Mesothelial cell of epicardium (in vitro differentiated cells): ENCODE measurements at places on chromosomes 2 and 18. TPM values are rescaled to one million over a fixed set of nuclear protein-coding genes. Genes with fewer than 3 reads are reported as not detected.

RALBP1 gene
- 43.2 to 44.7 TPM (median 44.1 TPM) in 3 replicates for total RNA-seq

NMUR1 gene
- total RNA-seq = 0.09 to 0.13 TPM in 2 of 3 replicates, not detected in the other

HOXD13 gene
- 0.49 to 0.63 TPM (median 0.56 TPM) in 3 replicates for total RNA-seq

LCT gene
- total RNA-seq = 0.05 TPM in 1 of 3 replicates, not detected in the others

- no peak overlapping the region for H3K27ac ChIP-seq
- H3K4me3 ChIP-seq = no peak overlapping the region
- H3K4me1 ChIP-seq = peaks cover 4% of the 10 kb centered on the region
- DNase-seq = no peak
- H3K36me3 ChIP-seq = no peaks in the 10 kb centered on the region
Measured at GRCh38 chr2:55860832-55861231, 62.8 kb downstream of the EFEMP1 start.

DNA sequence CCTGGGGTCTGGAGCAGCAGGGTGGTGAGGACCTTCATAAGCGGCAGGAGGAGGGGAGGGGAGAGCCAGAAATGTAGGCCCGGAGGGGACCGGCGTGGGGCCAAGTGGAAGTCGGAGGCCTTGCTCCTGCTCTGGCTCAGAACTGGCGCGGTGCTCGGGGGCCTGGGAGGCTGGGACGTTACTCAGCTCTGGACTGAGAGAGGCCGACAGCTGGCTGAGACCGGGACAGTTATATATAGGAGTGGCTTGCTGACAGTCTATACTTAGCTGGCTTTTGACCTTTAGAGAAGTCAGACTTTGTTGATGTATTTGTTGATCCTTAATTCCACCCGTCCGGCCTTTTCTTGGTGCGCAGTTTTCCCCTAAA, 15.7 kb downstream of the IGFBP5 start:
- H3K4me3 ChIP-seq = no peak overlapping the region
- DNase-seq = no peak
- H3K4me1 ChIP-seq = peaks cover 24% of the 10 kb centered on the region
- H3K27ac ChIP-seq = peak overlapping the region; percentile 26

- H3K27ac ChIP-seq = no peak overlapping the region
- no peak for DNase-seq
Measured at GRCh38 chr2:53545604-53546003, 222.0 kb upstream of the CHAC2 start.

- no peaks in the 10 kb centered on the region for H3K36me3 ChIP-seq
- peaks cover 17% of the 10 kb centered on the region for H3K4me1 ChIP-seq
- no peaks in the 10 kb centered on the region for H3K27me3 ChIP-seq
- H3K27ac ChIP-seq = no peak overlapping the region
Measured at GRCh38 chr2:222862909-222863544, 2.2 kb downstream of the ACSL3 start.

DNA sequence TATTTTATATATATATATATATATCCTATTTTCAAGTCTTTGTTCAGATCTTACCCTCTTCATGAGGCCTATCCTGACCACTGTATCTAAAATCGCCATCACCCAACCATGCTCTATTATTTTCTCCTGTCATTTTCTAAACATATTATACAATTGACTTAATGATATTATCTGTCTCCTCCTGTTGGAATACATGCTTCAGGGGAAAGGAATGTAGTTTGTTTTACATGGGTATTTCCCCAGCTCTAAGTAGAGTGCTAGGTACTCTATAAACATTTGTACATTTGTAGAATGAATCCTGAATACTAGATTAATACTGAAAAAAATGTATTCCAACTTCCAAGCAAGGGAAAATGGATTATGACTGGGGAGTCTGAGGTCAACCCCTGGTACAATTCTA, 26.2 kb downstream of the TTC21B start:
- no peak for DNase-seq
- no peaks in the 10 kb centered on the region for H3K27me3 ChIP-seq
- H3K4me1 ChIP-seq = no peaks in the 10 kb centered on the region
- H3K36me3 ChIP-seq = peaks cover 33% of the 10 kb centered on the region
- H3K4me3 ChIP-seq = no peak overlapping the region

- H3K27ac ChIP-seq = no peak overlapping the region
- H3K27me3 ChIP-seq = no peaks in the 10 kb centered on the region
- no peak for DNase-seq
- peaks cover 50% of the 10 kb centered on the region for H3K4me1 ChIP-seq
Measured at GRCh38 chr18:10515456-10515855, 10.4 kb upstream of the NAPG start.

GRCh38 chr2:205715831-205716525, 33.7 kb downstream of the NRP2 start:
- H3K27ac ChIP-seq = peak overlapping the region; percentile 87
- peaks cover 55% of the 10 kb centered on the region for H3K4me1 ChIP-seq
- H3K36me3 ChIP-seq = no peaks in the 10 kb centered on the region
- no peak for DNase-seq
- no peaks in the 10 kb centered on the region for H3K27me3 ChIP-seq

GRCh38 chr2:119402645-119403560, 28.8 kb upstream of the TMEM37 start:
- no peaks in the 10 kb centered on the region for H3K36me3 ChIP-seq
- no peak for DNase-seq
- no peak overlapping the region for H3K4me3 ChIP-seq

GRCh38 chr18:52869349-52869923, 529.4 kb downstream of the DCC start:
- no peaks in the 10 kb centered on the region for H3K4me1 ChIP-seq
- peaks cover 3% of the 10 kb centered on the region for H3K27me3 ChIP-seq
- DNase-seq = no peak
- H3K36me3 ChIP-seq = no peaks in the 10 kb centered on the region

DNA sequence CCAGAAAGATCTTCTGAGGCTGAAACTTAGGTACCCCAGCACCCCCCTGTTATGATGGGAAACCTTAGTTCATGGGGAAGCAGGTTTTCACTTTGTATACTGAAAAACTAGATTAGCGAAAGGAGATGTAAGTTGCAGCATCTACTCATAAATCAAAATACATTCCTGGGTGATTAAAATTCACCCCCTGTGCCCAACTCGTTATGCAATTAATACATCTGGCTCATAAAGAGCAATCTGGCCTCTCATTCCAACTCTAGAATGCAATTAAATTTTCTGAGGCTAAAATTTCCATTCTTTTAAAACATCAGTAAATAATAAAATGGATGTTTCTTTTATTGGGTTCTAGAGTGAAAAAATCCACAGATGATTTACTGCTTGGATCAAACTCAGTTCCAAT, 110.9 kb upstream of the BZW1 start:
- no peak for DNase-seq
- no peaks in the 10 kb centered on the region for H3K36me3 ChIP-seq

GRCh38 chr18:57052759-57053158, 94.1 kb upstream of the BOD1L2 start:
- no peaks in the 10 kb centered on the region for H3K36me3 ChIP-seq
- H3K27ac ChIP-seq = no peak overlapping the region
- DNase-seq = no peak

- H3K4me3 ChIP-seq = no peak overlapping the region
- no peak overlapping the region for H3K27ac ChIP-seq
- peaks cover 3% of the 10 kb centered on the region for H3K36me3 ChIP-seq
- no peaks in the 10 kb centered on the region for H3K27me3 ChIP-seq
Measured at GRCh38 chr2:42978887-42979415, 186.6 kb upstream of the HAAO start.

DNA sequence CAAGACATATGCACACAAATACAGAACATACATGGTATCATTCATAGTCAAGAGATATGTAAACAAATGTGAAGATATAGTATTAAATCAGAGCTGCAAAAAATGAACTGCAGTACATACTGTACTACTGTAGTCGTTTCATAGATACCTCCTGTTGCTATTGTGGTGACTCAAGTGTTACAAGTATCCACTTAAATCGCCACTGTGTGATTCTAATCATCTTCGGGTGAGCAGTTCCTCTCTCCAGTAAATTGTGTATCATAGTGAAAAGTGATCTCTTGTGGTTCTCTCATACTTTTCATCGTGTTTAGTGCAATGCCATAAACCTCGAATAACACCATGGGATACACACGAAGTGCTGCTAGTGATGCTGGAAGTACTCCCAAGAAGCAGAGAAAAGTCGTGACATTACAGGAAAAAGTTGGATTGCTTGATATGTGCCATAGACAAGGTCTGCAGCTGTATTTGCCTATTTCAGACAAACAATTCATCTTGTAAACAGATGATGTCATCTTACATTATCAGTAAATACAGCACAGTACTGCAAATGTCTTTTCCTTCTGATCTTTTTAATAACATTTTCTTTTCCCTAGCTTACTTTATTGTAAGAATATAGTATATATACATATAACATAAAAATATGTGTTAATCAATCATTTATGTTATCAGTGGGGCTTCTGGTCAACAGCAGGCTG, 222.2 kb downstream of the BCL11A start:
- H3K27ac ChIP-seq = no peak overlapping the region
- peaks cover 2% of the 10 kb centered on the region for H3K36me3 ChIP-seq
- DNase-seq = no peak
- H3K4me3 ChIP-seq = no peak overlapping the region
- H3K4me1 ChIP-seq = peaks cover 5% of the 10 kb centered on the region
- no peaks in the 10 kb centered on the region for H3K27me3 ChIP-seq

DNA sequence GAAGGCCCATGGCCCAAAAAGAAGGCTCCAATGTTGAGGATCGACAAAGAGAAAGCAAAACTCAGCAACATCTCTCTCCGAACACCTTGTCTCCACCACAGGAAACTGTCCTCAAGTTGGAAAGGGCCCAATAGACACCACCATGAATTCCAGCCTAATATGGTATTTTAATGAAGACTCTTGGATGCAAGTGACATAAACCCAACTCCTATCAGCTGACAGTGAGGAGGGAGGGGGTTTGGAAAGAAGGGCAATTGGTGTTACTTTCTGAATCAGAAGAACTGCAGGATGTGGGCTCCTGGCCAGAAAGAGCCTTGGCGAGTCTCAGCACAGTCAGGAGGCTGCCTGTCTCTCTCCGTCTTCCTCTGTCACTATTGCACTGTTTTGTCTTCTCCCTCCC, 40.3 kb upstream of the SIGLEC15 start:
- peaks cover 7% of the 10 kb centered on the region for H3K27me3 ChIP-seq
- no peaks in the 10 kb centered on the region for H3K36me3 ChIP-seq
- H3K27ac ChIP-seq = no peak overlapping the region
- H3K4me3 ChIP-seq = no peak overlapping the region

GRCh38 chr2:85523062-85523902, 15.7 kb upstream of the MAT2A start:
- H3K4me3 ChIP-seq = no peak overlapping the region
- peaks cover 2% of the 10 kb centered on the region for H3K27me3 ChIP-seq
- no peaks in the 10 kb centered on the region for H3K36me3 ChIP-seq
- no peak for DNase-seq

DNA sequence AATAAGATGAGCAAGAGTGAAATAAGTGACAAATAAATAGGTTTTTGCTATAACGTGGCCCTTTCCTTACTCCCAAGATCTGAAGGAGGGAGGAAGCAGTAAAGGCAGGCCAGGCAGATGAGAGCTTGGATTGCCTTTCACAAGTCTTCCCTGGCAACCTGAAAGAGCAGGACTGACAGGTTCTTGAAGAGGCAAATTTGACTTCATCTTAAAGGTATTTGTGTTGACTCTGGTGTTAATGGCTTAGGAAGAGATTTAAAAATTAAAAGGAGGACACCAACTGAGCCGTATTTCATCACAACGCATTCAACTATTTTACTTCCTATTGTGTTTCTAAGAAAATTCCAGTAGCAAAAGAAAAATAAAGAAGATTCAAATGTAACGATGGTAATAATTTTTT, 3.2 kb downstream of the STRN start:
- H3K36me3 ChIP-seq = peaks cover 4% of the 10 kb centered on the region
- DNase-seq = no peak
- no peak overlapping the region for H3K4me3 ChIP-seq
- peak overlapping the region; percentile 97 for H3K27ac ChIP-seq
- H3K4me1 ChIP-seq = peaks cover 68% of the 10 kb centered on the region

- H3K27me3 ChIP-seq = no peaks in the 10 kb centered on the region
- H3K36me3 ChIP-seq = peaks cover 8% of the 10 kb centered on the region
Measured at GRCh38 chr2:53969285-53969967, 1.4 kb downstream of the PSME4 start.
